ENCODE measurements at places on chromosomes 4 and X.

GRCh38 chr4:147948336-147948735, 216.4 kb downstream of the ARHGAP10 start:
- DNase-seq, result no peak

GRCh38 chr4:22372986-22373385, 142.9 kb downstream of the ADGRA3 start:
- DNase-seq, result no peak

DNA sequence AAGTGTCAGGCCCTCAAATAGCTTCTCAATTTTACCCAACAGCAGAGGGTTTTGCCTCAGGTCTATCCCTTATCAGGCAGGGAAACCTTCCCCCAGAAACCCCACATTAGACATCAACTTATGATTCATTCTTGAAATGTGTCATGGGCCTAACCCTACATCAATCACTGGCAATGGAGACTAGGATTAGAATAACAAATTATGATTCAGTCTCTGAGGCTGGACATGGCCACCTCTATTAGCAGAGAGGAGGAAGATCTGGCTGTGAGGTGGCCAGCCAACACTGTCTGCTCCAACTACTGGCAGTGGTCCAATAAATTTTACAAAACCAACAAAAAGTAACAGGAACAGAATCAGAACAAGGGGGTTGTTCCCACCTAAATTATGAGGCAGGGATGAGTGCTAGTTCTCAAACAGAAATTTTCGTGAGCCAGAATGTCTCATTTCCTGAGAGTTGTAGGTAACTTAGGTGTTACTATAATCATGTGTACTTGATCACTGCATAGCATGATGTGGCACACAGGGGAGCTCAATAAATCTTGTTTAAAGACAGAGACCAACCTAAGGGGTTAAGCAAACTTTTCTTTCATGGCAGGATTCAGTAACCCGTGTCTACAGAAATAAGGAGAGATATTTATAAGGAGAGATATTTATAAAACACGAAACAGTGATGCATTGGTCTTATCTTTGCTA, 126.8 kb downstream of the NFKB1 start:
- DNase-seq, result no peak

DNA sequence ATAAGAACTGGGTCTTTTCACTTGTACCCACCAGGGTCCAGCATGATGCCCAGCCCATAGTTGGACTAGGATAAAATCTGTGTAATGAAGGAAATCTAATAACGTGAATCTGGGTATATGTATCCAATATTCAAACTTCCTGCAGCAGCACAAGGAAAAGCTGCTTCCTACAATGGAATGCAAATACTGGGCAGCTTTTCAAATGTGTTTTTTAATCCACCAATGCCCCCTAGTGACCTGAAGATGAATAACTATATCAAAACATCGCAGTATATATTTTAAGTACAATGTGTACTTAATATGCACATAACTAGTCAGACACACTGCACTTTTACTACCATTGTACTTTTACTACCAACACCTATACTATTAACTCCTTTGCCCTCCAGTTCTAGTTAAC, 5.3 kb downstream of the APOO start:
- DNase-seq, result no peak

GRCh38 chrX:12987900-12988594, 13.1 kb downstream of the TMSB4X start:
- no peak for DNase-seq

- DNase-seq, result no peak
Observed at GRCh38 chr4:128661479-128661878, 148.0 kb upstream of the JADE1 start.

GRCh38 chr4:185395238-185395955, at the start of gene LRP2BP:
TSS of gene LRP2BP (minus strand) at chr4:185395924. CDS start at chr4:185378186, 17,738 bp downstream.
- no peak for DNase-seq

DNA sequence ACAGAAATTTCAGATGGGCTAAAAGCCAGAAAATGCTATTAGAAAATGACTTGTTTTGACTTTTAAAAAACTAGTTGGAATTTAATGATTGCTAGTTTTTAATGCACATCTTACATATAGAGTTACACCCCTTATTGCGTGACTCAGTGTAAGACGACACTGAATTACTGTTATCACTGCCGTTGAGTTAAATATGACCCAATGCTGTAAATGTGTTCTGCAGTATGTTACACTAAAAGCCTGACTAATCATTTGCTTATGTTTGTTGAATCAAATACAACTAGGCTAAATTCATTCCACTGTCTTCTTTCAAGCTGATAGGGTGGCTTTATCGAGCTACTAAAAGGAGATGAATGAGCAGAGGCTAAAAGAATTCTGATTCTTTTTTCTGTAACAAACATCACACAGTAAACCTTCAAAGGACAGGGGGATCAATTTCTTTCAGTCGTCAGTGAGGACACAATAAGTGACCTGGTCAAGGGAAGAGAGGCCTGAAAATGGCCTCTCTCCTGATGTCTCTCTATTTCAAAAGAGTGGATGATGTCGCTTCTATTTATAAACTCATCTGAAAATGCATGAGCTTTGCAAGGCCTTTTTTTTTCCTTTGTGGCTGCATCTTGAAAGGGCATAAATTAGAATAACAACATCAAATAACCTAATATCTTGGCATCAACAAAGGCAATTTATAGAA, 142.2 kb upstream of the KCNIP4 start:
- no peak for DNase-seq

Measured in type B pancreatic cell (in vitro differentiated cells).